ENCODE measurements at places on chromosomes 1 and 21. TPM values are rescaled to one million over a fixed set of nuclear protein-coding genes. Genes with fewer than 3 reads are reported as not detected.

- DNase-seq = no peak
Observed at GRCh38 chr1:93450321-93450720, 2.4 kb downstream of the FNBP1L start.

GRCh38 chr21:45639206-45640000 lies 4.1 kb upstream of the PCBP3 start:
- DNase-seq = no peak

LIN28A gene
- 3.4 TPM for polyA plus RNA-seq

DNA sequence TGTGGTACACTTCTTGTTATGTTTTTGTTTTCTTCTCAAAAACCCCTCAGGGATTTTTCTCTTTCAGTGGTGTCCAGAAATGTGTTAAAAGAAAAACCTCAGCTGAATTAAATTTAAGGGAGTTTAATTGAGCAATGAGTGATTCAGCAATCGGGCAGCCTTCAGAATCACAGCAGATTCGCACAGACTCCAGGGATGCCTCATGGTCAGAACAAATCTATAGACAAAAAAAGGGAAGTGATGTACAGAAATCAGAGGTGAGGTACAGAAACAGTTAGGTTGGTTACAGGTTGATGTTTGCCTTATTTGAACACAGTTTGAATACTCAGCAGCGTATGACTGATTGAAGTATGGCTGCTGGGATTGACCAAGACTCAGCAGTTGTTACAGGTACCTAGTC lies 86.2 kb downstream of the TLR5 start:
- no peak for DNase-seq

RPE65 gene
- polyA plus RNA-seq = not detected

GSTM3 gene
- 139 TPM for polyA plus RNA-seq

PLA2G2C gene
- not detected for polyA plus RNA-seq

Data from cardiac muscle cell (in vitro differentiated cells and primary cell).